HFF-Myc (cell line): ENCODE measurements at places on chromosomes 13 and 19.

DNA sequence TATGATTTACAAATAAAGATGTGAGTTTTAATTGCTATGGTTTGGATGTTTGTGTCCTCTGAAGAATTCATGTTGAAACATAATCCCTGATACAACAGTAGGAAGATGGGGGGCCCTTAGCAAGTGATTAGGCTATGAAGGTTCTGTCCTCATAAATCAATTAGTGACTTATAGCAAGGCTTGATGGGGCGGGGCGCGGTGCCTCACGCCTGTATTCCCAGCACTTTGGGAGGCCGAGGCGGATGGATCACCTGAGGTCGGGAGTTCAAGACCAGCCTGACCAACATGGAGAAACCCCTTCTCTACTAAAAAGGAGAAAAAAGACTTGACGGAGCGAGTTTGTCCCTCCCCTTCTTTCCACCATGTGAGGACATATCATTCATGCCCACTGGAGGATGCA, 2486.5 kb upstream of the PCDH20 start:
- DNase-seq: no peak

DNA sequence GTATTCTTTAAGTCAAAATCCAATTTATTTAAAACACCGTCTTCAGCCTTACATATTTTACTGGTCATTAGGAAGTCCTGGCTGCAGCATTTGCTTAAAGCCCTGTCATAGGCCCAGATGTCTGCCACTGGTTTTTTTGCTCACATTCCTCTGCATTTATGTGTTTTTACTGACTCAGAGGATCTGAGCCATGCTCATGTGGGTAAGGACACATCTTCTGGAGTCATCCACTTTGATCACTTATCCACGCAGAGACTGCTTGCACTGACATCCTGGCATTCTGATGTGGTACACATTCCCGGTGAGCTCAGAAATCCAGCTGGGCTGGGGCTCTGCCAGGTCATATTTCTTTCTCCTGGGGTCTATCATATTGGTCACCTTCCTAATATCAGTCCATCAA, 531.7 kb upstream of the ARGLU1 start:
- DNase-seq: no peak

GRCh38 chr13:94192431-94192975, 287.0 kb downstream of the DCT start:
- DNase-seq: peak; percentile 3

GRCh38 chr19:44754750-44755080, 6.2 kb downstream of the BCL3 start:
- no peak for DNase-seq

- no peak for DNase-seq
These were observed 241.6 kb upstream of the MAB21L1 start for GRCh38 chr13:35718084-35718483.

GRCh38 chr19:40244579-40245317, 18.3 kb upstream of the CCNP start:
- DNase-seq: no peak

GRCh38 chr13:59979589-59979988, 184.1 kb downstream of the DIAPH3 start:
- no peak for DNase-seq

GRCh38 chr13:26882731-26883130, 122.1 kb upstream of the GPR12 start:
- DNase-seq: no peak

GRCh38 chr19:32976223-32976805, 4.3 kb downstream of the FAAP24 start:
- peak; percentile 49 for DNase-seq

DNA sequence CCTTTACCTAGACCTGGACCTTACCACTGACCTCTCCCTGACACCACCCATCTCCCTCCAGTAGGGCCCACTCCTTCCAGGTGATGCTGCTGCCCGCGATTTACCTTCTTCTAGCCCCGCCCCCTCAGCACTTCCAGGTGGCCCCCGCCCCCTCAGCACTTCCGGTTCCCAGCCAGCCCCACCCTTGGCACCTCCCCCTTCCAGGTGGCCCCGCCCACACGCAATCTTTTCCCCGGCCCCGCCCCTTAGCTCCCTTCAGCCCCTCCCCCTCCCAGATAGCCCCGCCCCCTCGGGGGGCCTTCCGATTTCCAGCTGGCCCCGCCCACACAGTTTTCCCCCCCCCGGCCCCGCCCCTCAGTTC, 586 bp downstream of the LIG1 start:
- no peak for DNase-seq
